Stromal cell of bone marrow (primary cell): ENCODE measurements at places on chromosomes 7 and 10.

- no peak for DNase-seq
These were observed 383.8 kb upstream of the SORCS1 start for GRCh38 chr10:107548301-107548700.

- DNase-seq = no peak
These were observed 21.7 kb upstream of the MACC1 start for GRCh38 chr7:20238754-20239324.

GRCh38 chr7:154973381-154973780 is 29.5 kb downstream of the PAXIP1 start:
- DNase-seq = no peak

DNA sequence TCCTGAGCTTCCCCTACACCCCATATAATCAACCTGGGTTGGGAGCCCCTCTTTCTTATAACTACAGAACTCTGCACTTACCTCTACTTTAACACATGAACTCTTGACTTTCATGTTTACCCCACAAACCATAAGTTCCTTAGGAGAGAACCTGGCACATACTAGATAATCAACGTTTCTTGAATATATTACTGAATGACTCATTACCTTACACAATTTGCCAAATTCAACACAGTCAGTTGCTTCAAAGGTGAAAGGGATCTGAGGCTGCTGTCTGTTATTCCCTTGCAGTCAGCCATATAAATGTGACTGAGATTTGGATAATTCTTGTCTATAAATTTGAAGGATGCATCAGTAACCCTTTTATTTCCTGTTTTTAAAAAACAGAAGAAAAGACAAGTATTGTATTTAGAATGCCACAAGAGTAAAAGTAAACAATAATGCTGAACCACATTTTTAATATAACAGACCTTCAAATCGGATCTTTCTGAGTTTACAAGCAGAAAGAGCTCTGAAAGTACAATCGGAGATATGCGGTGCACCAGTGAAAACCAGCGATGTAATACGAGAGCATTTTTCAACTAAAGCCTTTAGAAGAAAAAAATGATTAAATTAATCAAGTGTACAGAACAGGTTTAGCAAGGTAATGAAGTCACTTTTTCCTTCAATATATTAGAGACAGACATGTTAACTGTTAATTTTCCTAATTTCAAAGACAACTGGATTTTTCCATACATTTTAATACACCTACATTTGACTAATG is 29.5 kb upstream of the LRRC17 start:
- no peak for DNase-seq
